ENCODE measurements at places on chromosomes 1 and 21.

GRCh38 chr1:196059210-196059609, 549.0 kb downstream of the KCNT2 start:
- DNase-seq = no peak

DNA sequence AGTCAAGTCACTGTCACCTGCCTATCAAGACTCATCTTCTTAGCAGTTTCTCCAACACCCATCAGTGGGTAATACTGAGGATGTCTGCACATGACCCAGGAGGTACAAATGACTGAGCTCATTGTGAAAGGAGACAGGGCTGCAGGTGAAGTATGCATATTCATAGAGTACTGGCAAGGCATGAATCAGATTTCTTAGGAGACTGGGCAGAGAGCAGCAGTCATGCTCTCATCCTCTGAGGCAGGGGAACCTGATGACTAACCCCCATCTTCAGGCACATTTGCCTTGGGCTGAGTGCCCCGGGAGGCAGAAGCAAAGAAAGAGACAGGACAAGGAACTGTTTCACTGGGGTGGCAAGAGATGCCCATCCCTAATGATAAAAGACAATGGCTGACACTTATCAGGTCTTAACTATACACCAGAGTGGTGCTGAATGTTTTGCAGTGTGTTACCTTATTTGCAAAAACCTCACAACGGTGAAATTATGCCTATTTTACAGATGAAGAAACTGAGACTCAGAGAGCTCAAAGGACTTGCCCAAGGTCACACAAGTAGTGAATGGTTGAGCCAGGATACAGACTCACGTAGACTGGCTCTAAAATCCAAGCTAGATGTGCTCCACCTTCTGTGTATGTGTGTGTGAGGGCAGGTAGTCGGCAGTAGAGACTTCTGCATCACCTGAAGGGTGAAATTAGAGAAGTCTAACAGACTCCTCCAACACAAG, 9.2 kb upstream of the GRHL3 start:
- DNase-seq = no peak

GRCh38 chr1:182917378-182917777, 35.6 kb downstream of the SHCBP1L start:
- no peak for DNase-seq

- no peak for DNase-seq
These were observed 18.1 kb upstream of the COL18A1 start for GRCh38 chr21:45386728-45387371.

DNA sequence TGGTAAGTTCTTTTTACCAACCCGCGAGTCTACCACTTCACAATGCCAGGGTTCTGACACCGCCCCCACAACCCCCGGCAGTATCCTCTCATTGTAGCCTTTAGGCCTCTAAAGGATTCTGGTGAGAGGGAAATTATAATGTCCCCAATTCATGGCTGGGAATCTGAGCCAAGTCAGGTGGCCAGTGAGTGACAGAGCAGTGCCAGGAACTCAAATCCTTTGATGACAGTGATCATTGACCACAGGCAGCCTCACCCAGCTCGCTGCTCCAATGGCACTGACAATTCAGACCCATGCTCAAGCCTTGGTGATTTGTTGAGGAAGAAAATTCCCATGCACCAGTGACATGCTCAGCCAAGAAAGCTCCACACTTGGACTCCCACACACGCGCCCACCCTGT, 63.4 kb upstream of the CSF1 start:
- no peak for DNase-seq

DNA sequence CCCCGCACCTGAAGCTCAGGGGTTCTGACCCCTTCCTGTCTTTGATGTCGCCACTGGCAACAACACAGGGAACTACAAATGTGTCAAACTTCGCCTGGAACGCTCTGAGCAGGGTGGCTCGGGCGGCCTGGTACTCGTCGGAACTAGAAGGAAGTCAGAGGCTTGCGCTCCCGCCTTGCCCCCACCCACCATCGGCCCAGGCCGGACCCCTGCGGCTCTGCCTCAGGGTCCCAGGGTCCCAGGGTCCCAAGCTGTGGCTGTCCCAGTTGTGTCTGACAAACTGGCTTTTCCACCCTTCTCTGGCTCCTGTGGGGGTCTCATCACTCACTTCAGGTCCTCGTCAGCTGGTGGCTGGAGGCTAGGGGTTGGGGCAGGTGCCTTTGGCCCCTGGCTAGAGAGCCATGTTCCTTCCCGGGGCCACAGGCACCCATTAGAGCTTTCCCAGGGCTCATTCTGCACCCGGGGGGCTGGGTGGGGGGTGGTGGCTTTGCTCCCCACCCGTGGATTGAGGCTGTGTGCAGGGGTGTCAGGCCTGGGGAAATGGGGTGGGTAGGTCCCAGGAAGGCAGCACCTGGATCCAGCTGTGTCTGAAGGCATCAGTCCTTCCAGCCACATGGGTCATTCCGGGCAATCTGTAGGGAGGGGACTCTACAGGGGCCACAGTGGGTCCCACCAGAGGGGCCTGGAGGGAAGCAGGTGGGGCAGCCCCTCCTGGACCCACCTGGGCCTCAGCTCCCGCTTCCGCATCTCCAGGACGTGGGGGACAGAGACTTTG, 8.0 kb upstream of the TMEM52 start:
- DNase-seq = no peak

- no peak for DNase-seq
These were observed 771.1 kb upstream of the ADGRL4 start for GRCh38 chr1:79777481-79778219.

DNA sequence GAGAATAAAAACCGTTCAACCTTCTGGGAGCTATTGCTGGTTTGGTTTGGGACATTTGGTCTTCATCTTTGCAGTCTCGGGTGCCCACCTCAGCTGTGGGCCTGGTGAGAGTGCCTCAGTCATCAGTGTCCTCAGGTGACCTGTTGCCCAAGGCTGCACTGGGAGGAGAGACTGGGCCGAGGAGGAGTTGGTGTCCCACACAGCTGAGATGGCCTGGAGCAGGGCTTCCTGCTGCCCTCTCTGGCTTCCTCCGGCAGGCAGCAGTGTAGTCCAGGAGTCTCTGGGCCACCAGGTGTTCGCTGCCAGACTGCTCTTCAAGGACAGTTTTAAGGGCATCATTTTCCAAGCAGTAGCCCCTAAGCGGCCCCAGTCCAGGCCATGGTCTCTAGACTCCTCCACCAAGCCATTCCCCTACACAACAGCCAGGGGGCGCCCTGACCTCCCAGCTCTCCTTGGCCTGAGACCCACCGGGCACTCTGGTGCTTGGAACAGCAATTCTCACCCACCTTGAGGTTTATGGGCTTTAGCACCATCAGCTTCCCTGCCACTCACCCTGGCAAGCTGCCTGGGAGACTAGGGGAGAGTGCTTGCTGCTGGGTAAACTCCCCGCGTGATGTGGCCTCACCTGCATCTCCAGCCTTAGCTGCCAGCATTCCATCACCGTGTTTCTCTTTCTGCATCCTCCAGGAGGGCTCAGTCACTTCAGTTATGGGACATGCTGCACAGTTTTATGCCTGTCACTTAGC, 9.1 kb upstream of the SYTL1 start:
- DNase-seq = peak; percentile 17

GRCh38 chr1:33962061-33962460, 98.2 kb downstream of the HMGB4 start:
- DNase-seq = no peak

- no peak for DNase-seq
These were observed 6.8 kb upstream of the LHX9 start for GRCh38 chr1:197910120-197910991.
